SJSA1 (cell line): ENCODE measurements at places on chromosomes 13 and 19. TPM values are rescaled to one million over a fixed set of nuclear protein-coding genes. Genes with fewer than 3 reads are reported as not detected.

DNA sequence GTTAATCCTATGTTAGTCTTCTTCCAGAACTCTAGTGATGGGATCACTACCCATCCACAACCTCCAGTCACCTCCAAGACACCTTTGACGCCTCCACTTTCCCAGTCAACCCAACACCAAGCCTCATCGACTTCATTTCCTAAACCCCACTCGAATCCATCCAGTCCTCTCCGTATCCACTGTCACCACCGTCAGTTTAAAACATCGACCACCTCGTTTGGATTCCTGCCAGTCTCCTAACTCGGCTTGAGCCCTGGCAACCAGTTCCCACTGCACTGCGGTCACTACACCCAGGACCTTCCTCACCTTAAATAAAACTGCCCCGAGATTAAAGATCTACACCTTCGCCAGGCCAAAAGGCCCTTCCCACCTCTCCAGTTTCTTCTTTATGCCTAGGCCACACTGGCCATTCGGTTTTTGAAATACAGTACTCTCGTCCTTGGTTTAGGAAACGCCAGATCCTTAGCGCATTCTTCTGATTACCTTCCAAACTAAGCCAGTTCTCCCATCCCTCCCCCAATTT lies 1.2 kb downstream of the MTIF3 start:
- peak overlapping the region; percentile 83 for H3K4me3 ChIP-seq
- no peaks in the 10 kb centered on the region for H3K36me3 ChIP-seq

DNA sequence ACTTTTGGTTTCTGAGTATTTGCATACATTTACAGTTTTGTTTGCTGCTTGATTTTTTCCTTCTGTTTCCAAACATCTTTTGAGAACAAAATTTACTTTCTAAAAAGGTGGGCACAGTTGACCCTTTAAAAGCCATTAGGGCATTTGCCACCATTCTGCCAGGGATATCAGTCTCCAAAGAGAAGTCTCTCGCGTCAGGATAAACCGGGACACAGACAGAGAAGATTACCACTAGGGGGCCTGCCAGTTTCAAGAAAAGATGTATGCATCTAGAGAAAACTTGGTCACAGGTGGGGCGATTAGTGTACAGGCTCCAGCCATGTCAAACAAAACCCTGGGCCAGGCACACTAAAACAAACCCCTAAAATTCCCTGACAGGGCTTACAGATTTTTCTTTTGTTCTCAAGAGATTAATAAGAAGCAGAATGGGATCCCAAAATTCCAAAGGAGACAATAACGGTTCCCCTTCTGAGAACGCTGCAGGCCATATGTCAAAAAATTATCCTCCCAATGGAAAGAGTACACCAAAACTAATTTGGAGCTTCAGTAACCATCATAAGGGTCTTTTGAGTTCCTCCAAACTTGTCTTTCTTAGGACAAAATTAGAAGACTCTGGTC lies 10.7 kb upstream of the PABPC3 start:
- H3K27ac ChIP-seq = no peak overlapping the region
- H3K4me3 ChIP-seq = no peak overlapping the region
- no peak for DNase-seq
- H3K27me3 ChIP-seq = no peaks in the 10 kb centered on the region
- no peaks in the 10 kb centered on the region for H3K36me3 ChIP-seq
- H3K4me1 ChIP-seq = no peaks in the 10 kb centered on the region

GRCh38 chr19:19643158-19644053 lies at the start of gene GMIP:
Gene GMIP, minus strand, starts transcription at chr19:19643657. Its CDS starts 128 bp downstream, at chr19:19643529.
- H3K27me3 ChIP-seq = no peaks in the 10 kb centered on the region
- 0 out of 2 replicates have a peak within 1 kb of the TSS, but pooled peaks have one; percentile 3 for H3K27ac ChIP-seq
- DNase-seq = peak; percentile 69
- peak within 1 kb of the TSS; percentile 68 for H3K4me3 ChIP-seq
- H3K36me3 ChIP-seq = peaks cover 35% of the 10 kb centered on the region

DNA sequence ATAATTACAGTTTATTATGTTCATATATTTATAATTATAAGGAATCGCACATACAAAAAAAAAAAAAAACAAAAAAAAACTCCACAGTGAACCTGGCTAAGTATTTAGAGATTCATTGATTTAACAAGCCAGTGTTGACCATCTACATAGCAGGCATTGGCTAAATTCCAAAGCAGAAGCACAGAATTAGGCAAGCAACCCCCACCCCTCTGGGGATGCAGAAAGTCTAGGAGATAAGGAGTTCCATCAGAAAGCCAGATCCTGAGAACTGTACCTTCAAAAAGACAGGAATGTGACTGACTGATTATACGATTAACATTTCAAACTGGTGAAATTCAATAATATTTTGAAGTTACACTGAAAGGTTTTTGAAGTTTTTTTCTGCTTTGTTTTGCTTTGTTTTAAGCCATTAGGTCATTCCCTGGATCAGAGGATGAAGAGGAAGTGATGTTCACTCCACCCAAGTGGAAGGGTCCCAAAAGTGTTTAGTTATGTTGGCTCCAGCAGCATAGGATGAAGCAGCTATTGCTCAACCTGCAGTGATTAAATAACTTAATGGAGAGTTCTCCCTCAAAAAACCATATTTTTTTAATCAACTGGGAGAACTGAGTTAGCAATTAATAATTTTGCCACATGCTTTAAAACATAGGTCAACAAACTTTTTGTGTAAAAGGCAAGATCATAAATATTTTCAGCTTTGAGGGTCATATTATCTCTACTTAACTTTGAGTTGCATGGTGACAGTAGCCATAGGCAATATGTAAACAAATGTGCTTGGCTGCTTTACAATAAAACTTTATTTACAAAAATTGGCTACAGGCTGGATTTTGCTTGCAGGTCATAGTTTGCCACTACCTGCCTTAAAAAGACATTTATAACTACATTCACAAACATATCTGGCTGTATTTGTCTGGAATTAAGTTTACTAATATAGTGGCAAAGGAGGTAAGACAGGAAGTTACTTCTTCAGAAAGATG lies 49.6 kb downstream of the DOCK9 start:
- H3K36me3 ChIP-seq = no peaks in the 10 kb centered on the region; the same call in 1 of the 2 replicates
- H3K4me3 ChIP-seq = no peak overlapping the region
- H3K4me1 ChIP-seq = peaks cover 10% of the 10 kb centered on the region
- no peak for DNase-seq
- no peaks in the 10 kb centered on the region for H3K27me3 ChIP-seq

GRCh38 chr13:69946511-69946910 lies 161.1 kb upstream of the ATXN8OS start:
- no peak overlapping the region for H3K4me3 ChIP-seq
- no peak overlapping the region for H3K27ac ChIP-seq
- H3K36me3 ChIP-seq = no peaks in the 10 kb centered on the region
- no peaks in the 10 kb centered on the region for H3K27me3 ChIP-seq
- no peak for DNase-seq

DNA sequence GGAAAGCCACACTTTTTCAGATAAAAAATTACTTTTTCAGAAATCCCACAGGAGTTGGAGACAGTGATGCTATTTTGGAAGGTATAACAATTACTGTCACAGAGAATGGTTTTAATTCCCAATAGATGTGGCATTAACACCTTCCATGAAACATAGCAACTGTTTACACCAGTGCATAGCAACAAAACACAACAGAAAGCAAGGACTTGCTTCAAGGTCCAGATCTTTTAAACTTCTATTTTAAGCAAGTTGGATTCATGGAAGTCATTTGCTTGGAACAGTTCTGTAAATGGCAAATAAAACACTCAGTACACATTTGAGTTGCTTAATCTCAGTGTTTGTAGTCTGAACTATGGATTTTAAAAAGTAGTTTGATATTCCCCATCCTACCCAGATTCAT lies 385.9 kb upstream of the SPRY2 start:
- no peaks in the 10 kb centered on the region for H3K27me3 ChIP-seq
- no peak for DNase-seq
- H3K4me3 ChIP-seq = no peak overlapping the region
- H3K36me3 ChIP-seq = no peaks in the 10 kb centered on the region
- H3K4me1 ChIP-seq = no peaks in the 10 kb centered on the region

DNA sequence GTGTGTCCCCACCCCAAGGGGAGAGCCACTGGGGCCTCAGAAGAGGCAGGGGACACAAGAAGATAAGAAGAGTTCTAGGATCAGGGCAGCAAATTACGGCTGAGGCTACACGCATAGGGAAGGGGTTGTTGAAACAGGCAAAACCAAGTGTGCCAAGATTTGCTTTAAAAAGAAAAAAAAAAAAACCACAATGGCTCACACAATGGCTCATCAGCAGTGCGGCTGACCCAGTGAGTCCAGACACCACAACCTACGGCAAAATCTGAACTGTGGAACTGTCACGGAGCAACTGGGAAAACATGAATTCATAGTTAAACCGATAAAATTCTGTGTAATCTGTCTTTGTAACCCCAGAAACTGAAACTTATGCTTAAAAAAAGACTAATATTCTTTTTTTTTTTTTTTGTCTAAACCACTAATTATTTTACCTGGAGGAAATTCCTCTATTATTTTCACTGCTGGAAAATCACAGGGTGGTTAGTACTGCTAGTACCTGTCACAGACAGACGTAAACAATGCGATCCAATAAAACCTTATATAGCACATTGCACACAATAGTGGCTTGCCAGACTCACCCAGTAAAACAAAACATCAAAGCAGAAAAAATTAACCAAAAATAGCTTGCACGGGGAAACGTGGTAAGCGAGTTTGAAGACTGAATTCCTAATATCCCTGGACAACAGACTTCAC lies 325.4 kb upstream of the TSHZ3 start:
- peak overlapping the region; percentile 46 for H3K27ac ChIP-seq
- H3K27me3 ChIP-seq = no peaks in the 10 kb centered on the region
- no peak overlapping the region for H3K4me3 ChIP-seq
- H3K36me3 ChIP-seq = no peaks in the 10 kb centered on the region
- peaks cover 23% of the 10 kb centered on the region for H3K4me1 ChIP-seq

ATP8A2 gene
- total RNA-seq = 0.03 and 0.13 TPM in 2 replicates

RANBP3 gene
- total RNA-seq = 81.2 and 88.1 TPM in 2 replicates

LGALS7B gene
- total RNA-seq = not detected in 2 replicates

USP12 gene
- total RNA-seq = 10.9 and 16.2 TPM in 2 replicates
